ENCODE measurements at places on chromosomes 1 and 21. TPM values are rescaled to one million over a fixed set of nuclear protein-coding genes. Genes with fewer than 3 reads are reported as not detected.

KLHDC9 gene
- not detected for total RNA-seq

CHRNB2 gene
- not detected for total RNA-seq

TFF3 gene
- total RNA-seq: 5.5 TPM

BMP8B gene
- 0.74 TPM for total RNA-seq

ELOVL1 gene
- 149 TPM for total RNA-seq

HENMT1 gene
- total RNA-seq: 3.3 TPM

PRAMEF26 gene
- not detected for total RNA-seq

ITPKB gene
- total RNA-seq: 34.9 TPM

ADGRL4 gene
- total RNA-seq: 81.8 TPM

CFHR1 gene
- total RNA-seq: 1.8 TPM

SYPL2 gene
- total RNA-seq: 7.3 TPM

GRCh38 chr1:43564551-43565348 is 34.1 kb downstream of the PTPRF start:
- no peak for DNase-seq

DNA sequence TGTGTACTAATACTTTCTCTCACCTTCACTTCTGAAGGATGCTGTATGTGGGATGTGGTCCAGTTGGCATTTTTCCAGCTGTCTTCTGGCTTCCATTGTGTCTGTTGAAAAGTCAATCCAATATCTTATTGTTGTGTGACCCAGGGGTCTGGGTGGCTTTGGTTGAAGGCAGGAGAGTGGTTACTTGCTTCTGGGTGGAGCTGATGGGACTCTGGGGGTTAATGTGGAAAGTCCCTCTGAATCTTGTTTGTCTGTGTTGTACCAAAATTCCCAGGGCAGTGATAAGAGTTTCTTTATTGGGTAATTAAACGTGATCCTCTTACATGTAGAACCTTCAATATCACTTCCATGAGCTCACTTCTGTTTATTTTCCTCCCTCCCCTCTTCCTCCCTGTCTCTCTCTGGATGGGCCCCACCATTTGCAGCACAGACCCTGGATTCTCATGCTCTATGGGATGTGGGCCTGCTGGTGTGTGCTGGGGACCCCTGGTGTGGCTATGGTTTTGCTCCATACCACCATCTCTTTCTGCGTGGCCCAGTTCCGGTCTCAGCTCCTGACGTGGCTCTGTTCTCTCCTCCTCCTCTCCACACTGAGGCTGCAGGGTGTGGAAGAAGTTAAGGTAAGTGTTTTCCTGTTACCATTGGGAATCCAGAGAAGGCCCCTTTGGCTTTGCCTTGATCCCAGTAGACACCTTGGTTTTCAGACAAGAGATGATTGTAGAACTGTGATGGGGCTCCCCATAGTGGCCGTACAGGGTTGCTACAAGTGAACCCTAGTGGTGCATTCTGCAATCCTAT is 71.5 kb downstream of the HHAT start:
- no peak for DNase-seq

GRCh38 chr1:156689953-156690674 is 12.9 kb upstream of the NES start:
- DNase-seq: no peak

DNA sequence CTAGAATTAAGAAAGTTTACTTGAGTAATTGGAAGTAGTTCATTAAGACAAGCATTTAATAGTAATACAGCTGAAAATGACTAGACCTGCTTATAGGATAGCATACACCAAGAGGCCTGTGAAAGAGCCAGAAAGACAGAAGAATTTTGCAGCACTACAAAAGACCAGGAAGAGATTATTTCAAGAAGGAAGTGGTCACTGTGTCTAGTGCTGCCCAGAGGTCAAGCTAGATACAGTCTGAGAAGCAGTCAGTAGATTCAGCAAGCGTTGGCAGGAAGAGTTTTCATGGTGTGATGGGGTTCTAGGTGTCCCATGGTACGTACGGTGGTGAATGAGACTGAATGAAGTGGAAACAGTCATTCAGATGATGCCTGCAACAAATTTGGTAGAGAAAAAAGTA is 31.5 kb downstream of the RGS8 start:
- no peak for DNase-seq

GRCh38 chr1:43037466-43037865 is 78.8 kb upstream of the SLC2A1 start:
- DNase-seq: no peak

DNA sequence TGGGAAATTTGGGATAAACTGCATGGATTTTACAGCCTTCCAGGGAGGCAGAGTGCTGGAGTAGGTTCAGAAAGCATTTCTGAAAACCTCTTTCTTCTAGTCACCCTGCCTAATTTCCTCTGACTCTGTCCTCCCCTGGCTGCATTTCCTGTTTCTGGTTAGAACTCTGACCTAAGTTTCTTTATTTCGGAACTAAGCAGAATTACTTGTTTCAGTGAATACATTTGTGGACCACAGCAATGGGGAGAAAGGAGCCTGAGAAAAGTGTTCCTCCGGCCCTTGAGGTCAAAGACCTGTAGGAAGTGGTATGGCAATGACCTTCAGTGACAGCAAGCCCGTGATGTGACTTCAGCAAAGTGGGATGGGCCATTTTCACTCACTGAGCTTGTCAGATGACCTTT is 173.4 kb upstream of the RUNX1 start:
- no peak for DNase-seq

DNA sequence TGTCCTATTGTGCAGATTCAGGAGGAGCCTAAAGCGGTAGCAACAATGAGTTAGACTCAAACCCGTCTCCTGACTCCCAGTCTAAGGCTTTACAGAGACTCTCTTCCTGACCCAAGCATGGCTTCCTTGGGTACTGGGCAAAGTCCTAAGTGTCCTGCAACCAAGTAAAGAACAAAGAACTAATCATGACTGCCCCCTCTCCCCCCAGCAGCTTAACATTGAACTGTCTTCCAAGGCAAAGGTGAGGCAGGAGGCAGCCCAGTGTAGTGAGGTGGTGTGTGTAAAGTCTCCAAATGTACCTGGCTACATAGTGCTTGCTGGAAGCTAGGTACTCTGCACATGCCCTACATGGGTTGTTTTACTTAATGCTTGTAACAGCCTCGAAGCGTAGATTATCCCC is 2.3 kb downstream of the FABP3 start:
- no peak for DNase-seq

DNA sequence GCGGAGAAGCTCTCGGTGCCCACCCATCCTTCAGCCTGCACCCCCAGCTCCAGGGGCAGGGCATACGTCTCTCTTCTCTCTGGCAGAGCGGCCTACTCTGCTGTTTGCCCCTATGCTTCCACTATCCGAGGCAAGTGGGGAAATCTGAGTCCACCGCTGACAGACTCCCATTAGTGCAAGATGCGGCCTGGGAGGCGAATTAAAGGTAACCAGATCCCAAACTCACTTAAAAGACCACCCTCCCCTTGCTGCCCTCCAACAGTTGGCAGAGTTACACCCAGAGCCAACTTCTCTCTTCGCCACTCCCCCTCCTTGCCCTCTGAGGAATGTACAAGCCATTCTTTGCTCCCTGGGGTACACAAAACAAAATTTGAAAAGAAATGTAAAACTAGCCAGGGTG is 6.4 kb downstream of the FOXD3 start:
- no peak for DNase-seq

DNA sequence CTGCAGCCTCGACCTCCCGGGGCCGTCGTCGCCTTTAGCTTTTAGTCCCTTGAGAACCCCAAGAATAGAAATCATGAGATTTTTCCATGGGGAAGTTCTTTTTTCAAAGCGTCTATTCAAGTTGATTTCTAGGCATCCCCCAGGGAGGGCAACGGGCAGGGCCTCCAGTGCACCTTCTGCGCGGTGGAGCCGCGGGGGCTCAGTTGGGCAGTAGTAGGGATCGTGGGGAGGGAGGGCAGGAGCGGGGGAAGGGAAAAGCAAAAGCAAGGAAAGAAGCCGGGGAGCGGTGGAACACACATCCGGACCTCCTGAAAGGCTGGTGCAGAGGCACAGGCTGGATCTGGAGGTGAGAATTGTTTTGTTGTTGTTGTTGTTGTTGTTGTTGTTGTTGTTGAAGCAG is 103.4 kb downstream of the PPIAL4G start:
- DNase-seq: no peak

DNA sequence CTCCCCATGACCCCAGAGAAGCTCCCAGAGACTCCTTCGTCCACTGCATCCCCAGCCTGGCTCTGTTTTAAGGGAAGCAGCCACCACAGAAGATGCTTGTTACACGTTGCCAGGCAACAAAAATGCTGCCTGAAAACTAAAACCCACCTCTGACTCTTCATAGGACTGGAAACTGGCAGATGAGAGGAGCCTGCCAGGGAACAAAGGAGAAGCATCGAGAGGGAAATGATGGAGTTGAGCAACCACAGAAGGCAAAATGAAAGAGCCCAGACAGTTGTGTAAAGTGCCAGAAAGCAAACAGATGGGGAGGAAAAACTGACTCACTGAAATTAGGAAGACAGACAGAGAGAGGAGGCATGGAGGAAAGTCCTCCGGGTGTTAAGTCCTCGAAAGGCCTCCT is 118.4 kb downstream of the KCNN3 start:
- no peak for DNase-seq

DNA sequence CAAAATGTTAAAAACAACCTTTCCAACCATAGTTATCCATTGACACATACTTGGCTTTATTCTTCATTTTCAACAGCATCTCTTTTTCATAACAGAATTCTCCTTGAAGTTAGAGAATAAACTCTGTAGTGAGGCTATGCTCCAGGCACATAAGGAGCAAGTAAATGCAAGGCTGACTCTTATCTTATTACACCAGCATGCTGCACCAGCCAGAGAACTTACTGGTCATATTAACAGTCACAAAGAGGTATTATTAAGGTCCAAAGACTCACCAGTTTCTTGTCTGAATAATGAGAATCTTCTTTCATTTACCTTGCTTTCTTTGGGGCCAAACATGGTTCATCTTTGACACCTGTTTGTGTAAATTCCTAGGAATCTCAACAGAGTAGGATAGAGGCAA is 71.3 kb upstream of the IVNS1ABP start:
- no peak for DNase-seq

- DNase-seq: no peak
Measured at GRCh38 chr1:185016880-185017279, 28.5 kb upstream of the RNF2 start.

- peak; percentile 60 for DNase-seq
Measured at GRCh38 chr1:26274801-26275425, 5.0 kb upstream of the SH3BGRL3 start.

GRCh38 chr1:33042831-33043230 is 6.1 kb upstream of the AK2 start:
- DNase-seq: no peak

DNA sequence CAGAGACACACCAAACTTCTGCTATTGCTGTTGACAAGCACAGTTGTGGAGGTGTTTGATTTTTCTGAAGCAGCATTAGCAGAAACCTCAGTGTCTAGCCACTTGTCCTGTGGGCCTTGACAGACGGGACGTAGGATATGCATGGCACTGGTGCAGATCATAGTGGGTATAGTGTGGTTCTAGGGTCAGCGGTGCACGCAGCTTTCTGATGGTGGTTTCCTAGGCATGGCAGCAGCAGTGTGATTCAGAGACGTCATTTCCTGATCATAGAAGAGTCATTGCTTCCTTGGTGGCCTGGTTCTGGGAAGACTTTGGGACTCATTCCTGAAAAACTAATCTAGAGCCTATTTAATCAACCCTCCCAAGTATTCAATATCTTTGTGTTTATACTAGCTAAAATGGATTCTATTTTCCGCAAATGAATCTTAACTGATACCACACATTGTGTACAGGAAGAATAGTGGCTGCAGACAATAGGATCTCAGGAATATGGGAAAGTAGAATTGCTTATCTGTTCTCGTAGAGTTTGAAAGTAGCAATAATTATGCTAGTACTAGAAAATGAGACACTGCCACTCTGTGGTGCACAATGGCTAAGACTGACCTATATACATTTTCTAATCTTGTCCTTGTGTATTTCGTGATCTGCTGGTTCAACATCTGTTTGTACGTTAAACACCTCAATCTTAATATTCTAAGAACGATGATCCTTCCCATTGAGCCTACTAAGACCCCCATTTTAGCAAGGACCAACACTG is 2.8 kb upstream of the USP1 start:
- no peak for DNase-seq

Data from mesenteric fat pad (tissue), 1 donor.